ENCODE measurements at places on chromosomes 11 and 22. TPM values are rescaled to one million over a fixed set of nuclear protein-coding genes. Genes with fewer than 3 reads are reported as not detected.
A peak's percentile ranks its signal among the peaks of the same experiment; 100 is the strongest.

The PNPLA5 gene
- not detected for total RNA-seq

- no peak for DNase-seq
Observed at GRCh38 chr11:104649002-104649401, 249.3 kb downstream of the CASP12 start.

The IGSF9B gene
- total RNA-seq, result not detected

- DNase-seq, result no peak
Observed at GRCh38 chr11:124987096-124987495, 33.1 kb downstream of the CCDC15 start.

GRCh38 chr11:55701429-55701828, 39.4 kb downstream of the OR4C6 start:
- no peak for DNase-seq

- no peak for DNase-seq
Observed at GRCh38 chr22:30186041-30186440, 60.5 kb downstream of the LIF start.

DNA sequence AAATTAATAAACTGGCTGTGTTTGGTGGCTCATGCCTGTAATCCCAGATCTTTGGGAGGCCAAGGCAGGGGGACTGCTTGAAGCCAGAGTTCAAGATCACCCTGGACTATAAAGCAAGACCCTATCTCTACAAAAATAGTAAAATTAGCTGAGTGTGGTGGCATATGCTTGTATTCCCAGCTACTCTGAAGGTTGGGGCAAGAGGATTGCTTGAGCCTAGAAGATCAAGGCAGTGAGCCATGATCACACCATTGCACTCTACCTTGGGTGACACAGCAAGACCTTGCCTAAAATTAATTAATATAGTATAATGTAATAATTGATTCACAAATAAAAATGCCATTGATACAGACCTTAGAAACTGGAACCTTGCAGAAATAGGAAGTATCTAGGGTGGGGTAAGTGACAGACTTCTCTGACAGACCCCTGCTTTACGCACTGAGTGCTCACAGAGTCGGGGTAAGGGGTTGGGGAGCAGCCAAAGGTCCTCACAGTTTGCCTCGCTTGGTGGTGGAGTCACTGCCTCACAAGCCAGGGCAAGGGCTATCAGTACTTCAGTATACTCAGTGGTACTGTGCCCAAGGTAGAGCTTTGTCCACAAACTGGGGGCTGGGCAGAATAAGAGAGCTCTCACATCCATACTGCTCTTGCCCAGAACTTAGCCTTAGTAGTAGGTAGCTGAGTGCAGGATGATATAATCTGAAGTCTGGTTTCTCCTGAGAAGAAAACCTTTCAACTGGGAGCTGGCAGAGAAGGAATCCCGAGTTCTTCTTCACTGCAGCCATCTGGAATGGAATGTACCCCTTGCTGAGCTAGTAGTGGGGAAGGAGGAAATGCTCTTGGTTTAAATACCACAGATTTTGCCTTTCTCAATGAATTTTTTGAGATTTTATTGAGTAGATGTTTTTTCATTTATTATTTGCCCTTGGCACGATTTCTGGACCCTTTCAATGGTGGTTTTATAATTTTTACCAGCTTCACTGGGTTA, 65.5 kb downstream of the EMSY start:
- peak; percentile 10 for DNase-seq

DNA sequence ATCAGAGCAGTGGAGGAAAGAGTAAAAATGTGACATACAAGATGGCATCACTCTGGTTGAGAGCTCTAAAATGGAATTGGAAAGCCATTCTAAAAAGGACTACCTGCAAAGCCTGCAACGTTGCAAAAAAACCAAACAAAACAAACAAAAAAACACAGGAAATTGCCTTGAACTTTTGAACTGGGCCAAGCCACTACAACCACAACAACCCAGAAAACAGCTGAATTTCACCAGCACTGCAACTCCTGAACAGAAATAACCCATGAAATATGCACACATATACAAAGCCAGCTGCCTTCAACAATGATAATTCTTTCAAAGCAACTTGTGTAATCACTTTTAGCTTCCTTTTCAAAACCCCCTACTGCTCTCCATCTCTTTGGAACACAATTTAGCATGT, 326.6 kb upstream of the LRRC4C start:
- DNase-seq, result no peak

- peak; percentile 71 for DNase-seq
Observed at GRCh38 chr11:65651589-65652510, 10.9 kb downstream of the RELA start.

DNA sequence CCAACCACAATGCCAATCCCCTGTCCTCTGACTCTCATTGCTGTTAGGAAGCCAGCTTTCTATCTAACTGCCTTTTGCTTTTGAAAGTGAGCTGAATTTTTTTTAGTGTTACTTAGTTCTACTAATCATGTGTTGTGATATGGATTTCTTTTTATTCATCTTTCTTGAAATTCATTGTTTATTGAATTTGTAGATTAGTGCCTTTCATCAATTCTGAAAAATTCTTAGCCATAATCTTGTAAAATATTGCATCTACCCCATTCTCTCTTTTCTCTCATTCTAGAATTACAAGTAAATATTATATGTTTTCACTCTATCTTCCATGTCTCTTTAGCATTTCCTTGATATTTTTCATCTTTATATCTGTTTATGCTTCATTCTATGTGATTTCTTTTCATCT, 47.8 kb downstream of the DDIAS start:
- DNase-seq, result no peak

The CHRM1 gene
- not detected for total RNA-seq

The SLC17A6 gene
- not detected for total RNA-seq

DNA sequence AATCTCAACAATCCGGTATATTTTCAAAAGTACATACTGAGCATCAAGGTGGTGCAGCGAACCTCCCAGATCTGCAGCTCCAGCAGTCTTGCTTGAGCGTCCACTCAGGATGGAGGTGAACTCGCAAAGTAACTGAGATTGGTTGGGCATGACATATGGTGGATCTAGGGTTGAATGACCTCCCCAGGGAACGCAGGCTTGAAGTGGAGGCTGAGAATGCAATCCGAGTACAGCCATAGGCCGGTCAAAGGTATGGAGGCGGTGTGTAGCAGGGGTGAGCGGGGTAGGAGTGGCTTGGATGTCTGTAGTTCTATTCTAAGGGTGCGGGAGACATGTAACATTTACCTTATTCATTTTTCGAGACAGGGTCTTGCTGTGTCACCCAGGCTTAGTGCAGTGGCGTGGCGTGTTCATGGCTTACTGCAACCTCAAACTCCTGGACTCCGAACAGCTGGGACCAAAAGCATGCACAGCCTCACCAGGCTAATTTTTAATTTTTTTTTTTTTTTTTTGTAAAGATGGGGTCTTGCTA, 631 bp upstream of the C22orf39 start:
- peak; percentile 88 for DNase-seq

The LSP1 gene
- not detected for total RNA-seq

GRCh38 chr11:73245461-73245860, 26.7 kb upstream of the P2RY6 start:
- DNase-seq, result no peak

The RAB36 gene
- 3.5 TPM for total RNA-seq

- DNase-seq, result peak; percentile 68
Observed at GRCh38 chr11:94545264-94546161, 1.8 kb downstream of the FUT4 start.

DNA sequence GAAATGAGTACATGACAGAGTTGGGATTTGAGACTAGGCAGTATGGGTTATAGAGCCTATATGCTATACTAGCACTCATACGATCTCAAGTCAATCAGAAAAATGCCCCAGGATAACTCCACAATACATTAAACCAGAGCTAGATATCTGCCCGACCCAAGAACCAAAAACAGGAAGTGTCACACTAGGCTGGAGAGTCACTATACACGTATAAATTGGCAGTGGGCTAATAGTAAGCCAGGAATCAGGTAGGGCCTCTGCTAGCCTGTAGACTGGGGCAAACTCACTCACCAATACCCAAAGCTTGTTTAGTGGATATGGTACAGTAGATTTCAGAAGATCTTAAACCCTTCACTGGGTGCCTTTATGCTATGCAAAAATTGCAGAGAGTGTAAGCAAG, 16.2 kb upstream of the EIF4G2 start:
- no peak for DNase-seq

- no peak for DNase-seq
Observed at GRCh38 chr11:108718466-108718865, 53.6 kb downstream of the DDX10 start.

GRCh38 chr22:23401111-23401909, 178.8 kb downstream of the IGLL1 start:
- DNase-seq, result peak; percentile 86

DNA sequence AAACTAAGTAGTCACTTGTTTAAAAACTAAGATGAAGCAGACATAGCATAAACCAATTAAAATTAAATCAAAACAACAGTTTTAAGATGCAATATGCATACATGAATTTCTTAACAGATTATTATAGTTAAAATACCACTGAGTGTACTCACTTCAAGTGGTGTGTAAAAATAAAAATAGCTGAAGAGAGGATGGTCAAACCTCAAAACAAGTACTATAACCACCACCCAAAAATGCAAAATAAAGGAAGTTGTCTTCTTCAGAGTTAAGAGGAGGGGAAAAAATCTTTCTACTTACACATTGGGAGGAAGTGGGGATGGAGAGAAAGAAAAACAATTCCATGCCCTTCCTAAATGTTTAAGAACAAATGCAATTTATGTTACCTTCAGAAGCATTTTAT, 31.9 kb downstream of the RRAS2 start:
- no peak for DNase-seq

The BIK gene
- not detected for total RNA-seq

DNA sequence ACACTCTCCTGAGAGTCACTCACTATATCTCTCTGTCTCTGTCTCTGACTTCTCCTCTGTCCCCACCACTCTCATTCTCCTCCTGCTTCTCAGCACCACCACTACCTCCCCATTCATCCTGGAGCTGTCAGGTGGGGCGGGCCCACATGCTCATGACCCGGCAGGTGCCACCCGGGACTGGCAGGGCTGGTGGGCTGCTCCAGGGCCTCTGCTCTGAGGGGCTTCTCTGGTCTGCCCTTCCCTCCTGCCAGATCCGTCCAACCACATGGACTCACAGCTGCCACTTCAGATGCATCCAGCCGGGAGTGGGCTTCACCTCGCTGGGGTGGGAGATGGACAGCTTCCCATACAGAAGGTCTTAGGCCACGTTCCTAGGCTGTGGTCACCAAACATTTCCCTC, 4.8 kb upstream of the EMID1 start:
- DNase-seq, result no peak

DNA sequence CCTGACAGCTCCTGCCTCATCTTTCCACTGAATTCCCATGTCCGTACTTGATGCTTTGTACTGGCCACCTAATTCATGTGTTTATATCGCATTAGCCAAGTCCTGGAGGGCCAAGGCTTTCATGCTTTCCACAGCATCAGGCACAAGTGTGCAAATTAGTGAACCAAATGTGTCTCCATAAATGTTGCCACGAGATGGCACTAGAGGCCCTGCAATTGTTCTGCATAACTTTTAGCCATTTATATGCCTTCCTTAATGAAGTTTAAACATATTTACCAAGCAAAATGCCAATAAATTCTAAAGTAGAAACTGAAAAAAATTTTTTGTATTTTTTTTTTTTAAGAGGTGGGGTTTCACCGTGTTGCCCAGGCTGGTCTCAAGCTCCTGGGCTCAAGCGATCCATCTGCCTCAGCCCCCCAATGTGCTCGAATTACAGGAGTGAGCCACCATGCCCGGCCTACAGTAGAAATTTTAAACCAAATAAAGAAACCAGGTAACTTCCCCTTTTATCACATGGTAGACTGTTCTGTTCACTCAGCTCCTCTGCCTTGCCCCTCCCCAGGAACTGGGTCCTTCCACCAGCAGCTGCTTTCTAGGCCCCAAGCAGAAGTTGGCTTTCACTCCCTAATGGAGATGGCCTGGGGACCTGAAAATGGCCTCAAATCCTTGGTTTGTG, 20.8 kb upstream of the IL18BP start:
- peak; percentile 69 for DNase-seq

DNA sequence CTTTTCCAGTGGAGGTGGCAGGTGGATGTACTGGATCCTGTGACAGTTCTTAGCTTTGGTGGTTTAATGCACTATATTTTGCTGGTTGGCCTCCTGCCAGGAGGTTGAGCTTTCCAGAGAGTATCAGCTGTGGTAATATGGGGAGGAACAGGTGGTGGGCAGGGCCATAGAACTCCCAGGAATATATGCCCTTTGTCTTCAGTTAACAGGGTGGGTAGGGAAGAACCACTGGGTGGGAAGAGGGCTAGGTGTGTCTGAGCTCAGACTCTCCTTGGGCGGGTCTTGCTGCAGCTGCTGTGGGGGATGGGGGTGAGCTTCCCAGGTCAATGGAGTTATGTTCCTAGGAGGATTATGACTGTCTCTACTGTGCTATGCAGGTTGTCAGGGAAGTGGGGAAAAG, 203.8 kb downstream of the DLG2 start:
- no peak for DNase-seq

The FGF19 gene
- total RNA-seq, result not detected

DNA sequence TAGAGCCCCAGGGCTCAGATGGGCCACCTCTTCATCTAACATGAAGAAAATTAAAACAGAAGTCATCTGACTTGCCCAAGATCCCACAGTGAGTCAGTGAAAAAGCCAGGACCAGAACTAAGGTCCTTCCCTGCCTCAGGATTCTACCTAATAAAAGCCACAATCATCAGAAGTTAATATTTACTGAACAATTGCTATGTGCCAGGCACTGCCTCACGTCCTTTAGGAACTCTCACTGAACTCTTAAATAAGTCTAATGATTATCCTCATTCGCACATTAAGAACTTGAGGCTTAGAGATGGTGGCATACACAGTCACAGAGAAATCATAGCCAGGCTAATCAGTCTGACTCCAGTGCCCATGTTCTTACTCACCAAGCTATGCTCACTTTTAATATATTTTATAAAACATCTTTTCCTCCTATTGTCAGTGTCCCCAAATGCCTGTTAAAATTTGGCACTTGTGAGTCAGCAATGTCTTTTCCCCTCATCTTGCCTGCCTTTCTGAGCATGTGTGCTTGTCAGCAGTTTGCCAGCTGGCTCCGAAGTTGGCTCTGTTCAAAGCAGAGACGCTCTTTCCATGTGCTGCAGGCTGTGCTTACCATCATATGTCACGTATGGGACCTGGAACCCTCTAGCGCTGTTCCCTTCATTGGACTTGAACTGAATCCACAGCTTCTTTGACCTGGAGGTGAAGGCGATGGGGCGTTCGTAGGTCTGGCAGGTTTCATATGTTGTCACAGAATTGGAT, 21.5 kb upstream of the NRIP3 start:
- no peak for DNase-seq

The HTR3A gene
- not detected for total RNA-seq

The TH gene
- not detected for total RNA-seq

All from GM23248 (cell line).